Adrenal gland (tissue), 19 donors: ENCODE measurements at places on chromosomes 6 and 20.

DNA sequence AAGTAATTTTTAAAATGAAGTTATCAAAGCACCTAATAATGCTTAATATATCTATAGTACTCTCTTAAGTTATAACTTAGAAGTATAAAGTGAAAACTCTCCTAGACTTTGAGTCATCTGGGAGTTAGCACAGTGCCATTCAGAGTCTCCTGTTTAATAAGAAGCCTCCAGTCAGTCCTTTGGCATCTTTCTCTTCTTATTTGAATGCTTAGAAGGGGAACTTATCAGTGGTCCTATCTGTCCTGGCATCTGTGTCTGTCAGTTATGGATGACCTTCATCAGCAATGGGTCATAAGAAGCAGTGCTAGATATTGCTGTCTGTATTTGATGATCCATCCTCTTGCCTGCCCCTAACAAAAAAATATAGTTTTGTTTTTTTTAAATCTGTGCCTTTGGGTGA is 15.2 kb downstream of the TMEM200A start:
- no peak for DNase-seq

DNA sequence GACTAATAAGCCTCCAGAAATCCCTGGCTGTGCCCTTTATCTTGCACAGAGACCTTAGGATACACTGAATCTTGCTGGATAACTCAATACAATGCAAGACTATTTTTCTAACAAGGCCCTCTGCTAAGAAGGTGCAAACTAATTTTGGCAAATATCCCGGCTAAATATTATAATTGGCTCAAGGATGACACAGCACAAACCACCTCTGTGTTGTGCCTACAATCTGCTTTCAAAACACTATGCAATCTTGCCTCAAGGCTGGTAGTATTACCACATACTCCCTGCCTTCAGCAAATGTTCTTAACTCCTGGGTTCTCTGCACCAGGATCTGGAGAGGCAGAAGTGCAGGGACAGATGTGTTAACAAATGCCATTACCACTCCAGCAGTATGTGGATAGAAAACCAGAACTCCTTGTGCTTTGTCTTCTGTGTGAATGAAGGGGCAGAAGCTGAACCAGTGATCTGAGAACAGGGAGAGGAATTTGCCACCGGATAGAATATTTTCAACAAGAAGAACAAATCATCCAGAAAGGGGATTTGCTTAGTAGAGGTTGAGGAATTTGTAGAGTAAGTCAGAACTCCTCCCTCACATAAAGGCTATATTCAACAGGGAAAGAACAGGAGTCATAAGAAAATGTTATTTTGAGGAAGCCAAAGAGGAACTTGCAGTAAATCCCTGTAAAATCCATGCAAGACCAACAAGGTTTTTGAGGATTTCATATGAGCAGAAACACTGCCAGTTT is 74.1 kb upstream of the SLC4A11 start:
- DNase-seq: peak; percentile 26

- no peak for DNase-seq
Observed at GRCh38 chr6:107082045-107082444, 33.3 kb downstream of the BEND3 start.

DNA sequence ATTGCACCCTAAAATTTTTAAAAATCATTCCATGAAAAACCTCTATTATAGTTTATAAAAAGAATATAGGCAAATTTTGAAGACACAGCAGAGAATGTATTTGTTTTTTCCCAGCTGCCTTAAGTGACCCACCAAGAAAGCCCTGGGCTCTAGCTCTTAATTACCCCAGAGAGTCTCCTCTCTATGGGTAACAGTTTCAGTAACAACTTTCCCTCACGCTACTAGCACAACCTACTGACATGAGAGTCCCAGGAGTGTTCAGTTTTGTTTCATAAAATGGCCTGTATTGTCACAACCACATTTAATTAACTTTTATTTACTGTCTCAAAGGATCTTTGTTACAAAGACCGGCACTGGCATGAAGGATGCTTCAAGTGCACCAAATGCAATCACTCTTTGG is 41.5 kb downstream of the FHL5 start:
- DNase-seq: no peak

DNA sequence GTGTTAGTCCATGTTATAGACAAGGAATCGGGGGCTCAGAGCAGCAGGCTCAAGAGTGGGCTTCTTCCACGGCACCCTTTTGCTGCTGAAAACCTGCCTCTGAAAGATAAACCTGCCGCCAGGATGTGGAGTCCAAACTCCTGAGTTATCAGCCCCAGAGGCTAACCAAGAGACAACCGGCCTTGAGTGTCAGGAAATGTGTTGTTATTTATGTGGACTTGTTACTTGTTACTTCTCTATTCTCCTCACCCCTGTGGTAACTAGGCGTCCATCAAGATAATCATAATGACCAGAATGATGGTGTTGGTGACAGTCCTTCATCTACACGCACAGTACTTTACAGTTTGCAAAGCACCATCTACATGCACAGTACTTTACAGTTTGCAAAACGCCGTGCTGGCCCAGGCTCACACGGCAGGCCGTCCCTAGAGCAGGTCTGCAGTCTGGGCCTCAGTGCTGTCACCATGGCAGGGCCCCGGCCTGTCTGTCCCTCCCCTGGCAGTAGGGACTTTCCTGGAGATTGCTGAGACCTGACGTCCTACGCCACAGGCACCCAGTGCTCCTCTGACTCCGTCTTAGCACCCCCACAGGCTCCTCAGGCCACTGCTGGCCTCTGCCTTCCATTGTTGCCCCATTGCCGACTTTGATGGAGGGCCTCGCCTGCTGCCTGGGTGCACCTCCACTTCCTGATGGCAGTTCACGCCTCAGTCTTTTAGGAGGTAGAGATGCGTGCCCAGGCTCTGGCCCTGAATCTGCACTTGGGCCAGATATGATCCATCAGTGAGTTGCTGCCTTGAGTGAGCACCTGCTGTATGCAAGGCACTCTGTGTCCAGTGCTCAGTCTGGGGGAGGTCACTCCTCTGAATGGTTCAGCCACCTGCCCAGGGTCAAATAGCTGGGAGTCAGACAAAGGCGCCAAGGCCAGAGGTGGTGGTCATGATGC is 9.1 kb upstream of the BPIFB4 start:
- no peak for DNase-seq

GRCh38 chr20:15278041-15278440 is 940.6 kb upstream of the FLRT3 start:
- DNase-seq: no peak

GRCh38 chr6:137661601-137662000 is 167.4 kb upstream of the OLIG3 start:
- no peak for DNase-seq

DNA sequence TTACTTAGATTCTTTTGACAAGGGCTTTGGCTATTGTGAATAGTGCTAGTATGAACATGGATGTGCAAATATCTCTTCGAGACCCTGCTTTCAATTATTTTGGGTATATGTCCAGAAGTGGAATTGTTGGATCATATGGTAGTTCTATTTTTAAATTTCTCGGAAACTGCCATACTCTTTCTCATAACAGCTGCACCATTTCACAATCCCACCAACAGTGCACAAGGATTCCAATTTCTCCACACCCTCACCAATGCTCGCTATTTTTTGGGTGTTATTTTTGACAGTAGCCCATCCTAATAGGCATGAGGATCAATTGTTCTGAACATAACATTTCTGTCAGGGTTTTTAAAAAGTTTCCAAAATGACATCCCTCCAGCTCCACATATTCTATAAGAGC is 69.2 kb upstream of the ESR1 start:
- no peak for DNase-seq
